ENCODE measurements at places on chromosomes 5 and 9.

- peak; percentile 53 for DNase-seq
Observed at GRCh38 chr5:154868702-154869101, 10.3 kb downstream of the CNOT8 start.

- peak; percentile 79 for DNase-seq
Observed at GRCh38 chr9:93111371-93112115, 15.5 kb downstream of the CARD19 start.

DNA sequence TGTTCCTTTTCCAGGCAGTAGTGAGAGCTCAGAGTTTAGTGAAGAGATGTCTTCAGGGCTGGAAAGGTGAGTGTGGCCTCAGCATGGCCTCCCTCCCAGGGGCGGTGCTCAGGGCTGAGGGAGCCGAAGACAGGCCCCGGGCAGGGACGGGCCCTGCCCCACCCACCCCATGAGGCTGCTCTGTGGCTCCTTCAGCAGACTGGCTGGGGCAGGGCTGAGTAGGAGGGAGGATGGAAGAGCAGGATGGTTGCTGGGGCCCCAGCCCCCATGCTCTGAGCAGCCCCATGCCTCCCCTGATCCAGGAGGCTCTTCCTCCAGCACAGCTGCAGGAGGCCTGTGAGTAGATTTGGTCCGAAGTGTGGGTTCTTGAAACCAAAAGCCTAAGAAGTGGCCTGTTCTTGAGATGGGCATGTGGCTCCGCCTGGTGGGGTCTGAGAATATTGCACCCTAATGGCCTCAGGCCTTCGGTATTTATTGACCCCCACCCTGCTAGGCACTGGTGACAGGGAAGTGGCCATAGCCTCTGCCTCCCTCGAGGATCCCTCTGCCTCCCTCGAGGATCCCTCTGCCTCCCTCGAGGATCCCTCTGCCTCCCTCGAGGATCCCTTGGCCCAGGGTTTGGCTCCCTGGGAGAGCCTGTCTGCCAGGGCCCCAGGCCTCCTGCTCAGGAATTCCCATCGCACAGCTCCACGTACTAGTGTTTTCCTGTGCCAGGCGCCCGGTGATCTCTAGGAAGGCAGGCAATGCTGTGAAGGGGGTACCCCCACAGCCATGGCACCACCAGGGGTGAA, 65.4 kb upstream of the GARNL3 start:
- DNase-seq, result peak; percentile 85

- no peak for DNase-seq
Observed at GRCh38 chr5:9641806-9642355, 11.7 kb upstream of the TAS2R1 start.

DNA sequence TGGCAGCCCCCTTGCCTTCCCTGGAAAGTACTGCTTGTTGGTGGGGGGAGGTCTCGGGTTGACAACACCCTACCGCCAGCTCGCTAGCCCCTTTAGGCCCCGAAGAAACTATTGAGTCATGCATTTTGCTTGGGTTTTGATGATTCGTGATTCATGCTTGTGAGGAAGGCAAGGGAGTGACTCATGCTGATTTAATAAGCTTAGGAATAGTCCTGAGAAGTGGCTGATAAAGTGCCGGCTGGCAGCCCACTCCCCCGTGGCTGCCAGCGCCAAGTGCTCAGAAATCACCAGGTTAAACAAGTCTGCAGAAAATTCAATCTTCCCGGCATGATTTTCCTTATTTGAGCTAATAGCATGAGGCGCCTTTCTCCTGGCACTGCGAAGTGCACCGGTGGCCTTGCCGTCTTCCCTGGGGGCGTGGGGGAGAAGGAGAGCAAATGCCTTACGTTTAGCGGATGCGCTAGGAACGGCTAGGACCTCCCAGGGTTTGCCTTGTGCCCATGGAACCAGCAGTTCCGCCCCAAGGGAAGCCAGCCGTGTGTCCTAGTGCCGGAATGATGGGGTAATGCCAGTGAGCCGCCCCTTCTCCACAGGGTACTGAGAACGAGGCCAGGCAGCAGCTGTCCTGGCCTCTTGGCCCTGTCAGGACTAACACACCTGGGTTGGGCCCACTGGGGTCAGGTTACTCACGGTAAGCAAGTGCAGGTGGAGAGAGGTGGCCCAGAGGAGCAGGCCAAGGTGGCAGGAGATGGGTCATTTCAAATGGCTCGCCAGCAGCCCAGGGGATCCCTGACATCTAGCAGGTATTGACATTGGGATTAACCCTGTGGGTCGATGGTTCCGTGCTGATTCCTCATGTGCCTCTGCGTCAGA, 151.9 kb downstream of the MACROH2A1 start:
- peak; percentile 48 for DNase-seq

DNA sequence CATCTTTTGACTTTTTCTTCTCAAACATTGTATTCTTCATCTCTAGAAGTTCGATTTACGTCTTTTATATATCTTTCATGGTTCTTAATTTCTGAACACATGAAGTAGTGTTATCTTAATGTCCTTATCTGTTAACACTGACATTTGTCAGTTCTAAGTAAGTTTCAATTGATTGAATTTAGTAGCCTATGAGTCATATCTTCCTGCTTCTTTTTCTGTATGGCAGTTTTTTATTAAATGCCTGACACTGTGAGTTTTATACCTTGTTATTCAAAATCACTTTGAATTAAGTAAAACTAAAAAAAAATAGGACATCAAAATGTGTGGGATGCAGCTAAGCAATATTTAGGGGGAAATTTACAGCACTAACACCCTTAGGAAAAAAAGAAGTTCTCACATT, 707.0 kb upstream of the ACO1 start:
- no peak for DNase-seq

DNA sequence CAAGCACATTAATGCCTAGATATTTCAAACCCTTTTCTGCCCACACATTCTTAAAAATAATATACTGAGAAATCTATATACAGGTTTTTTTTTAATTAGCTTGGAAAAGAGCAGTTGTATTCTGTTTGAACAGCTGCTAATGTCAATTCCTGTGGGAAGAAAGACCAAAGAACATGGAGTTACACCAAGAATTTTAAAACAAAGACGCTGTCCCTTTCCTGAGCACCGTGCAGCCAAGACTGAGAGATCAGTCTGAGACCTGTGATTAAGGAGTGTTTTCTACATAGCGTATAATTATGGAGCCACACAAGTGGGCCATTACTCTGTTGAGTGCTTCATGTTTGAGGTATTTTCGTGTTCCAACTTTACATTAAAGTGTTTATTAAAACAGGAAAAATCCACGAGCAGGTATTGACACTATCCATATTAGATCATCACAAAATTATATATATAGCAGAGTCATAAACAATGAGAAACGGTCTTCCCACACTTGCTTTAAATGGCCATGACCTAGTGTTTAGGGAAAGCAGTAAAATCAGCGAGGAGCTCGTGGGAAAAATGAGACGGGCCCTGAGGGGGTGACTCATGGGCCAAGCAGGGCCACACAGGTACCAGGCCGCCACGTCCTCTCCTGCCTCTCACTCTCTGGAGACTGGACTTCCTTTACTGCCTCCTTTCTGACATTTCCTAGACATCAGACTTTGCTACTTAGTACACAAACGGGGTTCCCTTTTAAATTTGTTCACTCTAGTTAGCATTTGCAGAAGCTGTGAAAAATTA, 153.1 kb upstream of the OTULINL start:
- no peak for DNase-seq

GRCh38 chr9:14350349-14350728, 36.4 kb upstream of the NFIB start:
- no peak for DNase-seq

GRCh38 chr5:54743997-54744788, 226.6 kb downstream of the SNX18 start:
- DNase-seq, result peak; percentile 95

- no peak for DNase-seq
Observed at GRCh38 chr5:129382921-129383672, 77.0 kb upstream of the ADAMTS19 start.

Measured in hematopoietic multipotent progenitor cell treated with erythropoietin and hydrocortisone succinate and interleukin-3 and kit ligand, for 4 days (in vitro differentiated cells).